SJSA1 (cell line): ENCODE measurements at places on chromosomes 1 and 21. TPM values are rescaled to one million over a fixed set of nuclear protein-coding genes. Genes with fewer than 3 reads are reported as not detected.

DNA sequence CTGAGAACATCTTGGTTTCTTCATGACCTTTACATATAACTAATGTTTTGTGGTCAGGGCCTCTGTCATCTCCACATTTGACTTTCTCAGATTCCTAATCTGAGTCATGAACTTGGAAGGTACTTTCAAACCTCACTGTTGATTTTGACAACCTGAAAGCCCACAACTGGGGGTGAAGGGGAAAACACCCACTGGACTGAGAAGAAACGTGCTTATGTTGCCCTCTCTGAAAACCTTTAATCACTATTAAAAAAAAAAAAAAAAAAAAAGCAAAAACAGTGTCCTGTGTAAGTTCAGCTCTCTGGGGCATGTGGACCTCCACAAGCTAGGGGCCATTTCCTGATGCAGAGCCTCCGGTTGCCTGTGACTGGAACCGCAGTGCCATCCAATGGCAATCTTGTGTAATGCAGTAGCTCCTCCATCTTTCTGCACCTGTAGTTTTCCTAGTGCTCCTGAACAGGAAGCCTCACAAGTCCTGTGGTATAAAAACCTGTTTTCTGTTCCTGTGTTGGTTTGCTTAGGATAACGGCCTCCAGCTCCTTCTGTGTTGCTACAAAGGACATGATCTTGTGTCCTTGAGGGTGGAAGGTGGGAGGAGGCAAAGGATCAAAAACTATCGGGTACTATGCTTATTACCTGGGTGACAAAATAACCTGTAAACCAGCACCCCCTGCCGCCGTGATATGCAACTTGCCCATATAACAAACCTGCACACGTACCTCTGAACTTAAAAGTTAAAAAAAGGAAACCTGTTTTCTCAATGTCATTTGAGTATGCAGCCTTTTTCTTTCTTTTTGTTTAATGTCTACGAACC is 124.5 kb downstream of the ZNF648 start:
- H3K4me3 ChIP-seq: no peak overlapping the region
- H3K36me3 ChIP-seq: no peaks in the 10 kb centered on the region
- peak; percentile 42 for DNase-seq
- H3K27me3 ChIP-seq: no peaks in the 10 kb centered on the region

DNA sequence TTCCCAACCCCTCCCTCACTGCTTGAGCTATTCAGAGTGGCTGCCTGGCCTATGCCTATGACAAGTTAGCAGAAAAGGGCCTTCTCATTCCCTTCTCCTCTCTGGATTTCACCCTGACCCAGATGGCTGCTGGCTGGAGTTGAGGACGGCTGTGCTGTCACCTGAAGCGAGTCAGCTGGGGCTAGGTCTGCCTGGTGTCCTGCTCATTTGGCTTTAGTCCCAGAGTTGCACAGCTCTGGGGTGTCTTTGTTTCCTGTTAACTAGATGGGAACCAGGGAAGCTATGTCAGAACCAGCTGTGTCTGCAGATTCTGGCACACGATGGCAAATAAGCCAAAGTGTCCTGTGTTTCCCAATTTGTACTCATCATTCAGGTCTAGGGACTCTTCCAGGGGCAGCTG is 52.9 kb downstream of the CNIH3 start:
- no peak overlapping the region for H3K27ac ChIP-seq
- no peaks in the 10 kb centered on the region for H3K27me3 ChIP-seq
- H3K36me3 ChIP-seq: no peaks in the 10 kb centered on the region
- DNase-seq: no peak
- no peak overlapping the region for H3K4me3 ChIP-seq

The SLC45A3 gene
- 2.0 and 2.4 TPM in 2 replicates for total RNA-seq

The SPATA17 gene
- total RNA-seq: 0.29 TPM in 1 of 2 replicates, not detected in the other

GRCh38 chr1:181119093-181119989 is 30.8 kb downstream of the IER5 start:
- H3K4me3 ChIP-seq: no peak overlapping the region
- H3K27me3 ChIP-seq: no peaks in the 10 kb centered on the region
- peak; percentile 84 for DNase-seq
- H3K4me1 ChIP-seq: peaks cover 30% of the 10 kb centered on the region
- H3K27ac ChIP-seq: peak overlapping the region; percentile 44
- H3K36me3 ChIP-seq: no peaks in the 10 kb centered on the region

DNA sequence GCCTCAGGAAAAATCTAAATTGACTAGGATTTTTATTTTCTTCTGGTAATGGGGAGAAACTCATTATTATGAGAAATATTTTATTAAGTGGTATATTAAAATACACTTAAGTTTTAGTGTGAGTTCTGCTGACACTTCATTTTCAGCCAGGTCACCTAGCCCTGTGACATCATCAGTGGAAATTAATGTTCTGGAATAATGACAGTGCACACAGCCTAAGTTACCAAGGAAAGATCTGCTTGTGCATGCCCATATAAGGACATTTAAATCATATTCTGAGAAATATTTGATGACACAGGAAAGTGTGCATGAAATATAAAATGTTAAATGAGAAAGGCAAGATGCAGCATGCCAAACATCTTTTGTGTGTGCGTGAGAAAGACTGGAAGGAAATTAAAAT is 102.0 kb downstream of the KIF14 start:
- no peak overlapping the region for H3K27ac ChIP-seq
- H3K4me3 ChIP-seq: no peak overlapping the region
- no peaks in the 10 kb centered on the region for H3K27me3 ChIP-seq
- no peaks in the 10 kb centered on the region for H3K36me3 ChIP-seq

DNA sequence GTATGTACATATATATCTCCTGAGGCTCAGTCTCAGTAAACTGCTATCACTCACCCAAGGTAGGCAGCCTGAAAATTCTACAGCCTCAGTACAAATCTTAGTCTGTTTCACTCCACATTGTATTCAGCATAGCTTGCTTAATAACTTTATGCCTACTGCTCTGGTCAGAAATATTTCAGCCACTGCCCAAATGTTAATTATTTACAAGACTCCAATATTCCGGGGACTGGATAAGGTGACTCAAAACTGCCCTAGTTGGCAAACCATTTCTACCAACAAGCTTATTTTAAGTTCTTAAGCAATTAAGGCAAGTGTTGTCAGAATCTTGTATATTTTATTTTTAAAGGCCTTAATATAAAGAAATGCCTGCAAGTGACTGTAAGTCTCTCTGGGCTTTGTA is 114.8 kb downstream of the LRRIQ3 start:
- no peaks in the 10 kb centered on the region for H3K4me1 ChIP-seq
- H3K27ac ChIP-seq: no peak overlapping the region
- H3K36me3 ChIP-seq: no peaks in the 10 kb centered on the region
- no peak overlapping the region for H3K4me3 ChIP-seq
- H3K27me3 ChIP-seq: no peaks in the 10 kb centered on the region
- no peak for DNase-seq

DNA sequence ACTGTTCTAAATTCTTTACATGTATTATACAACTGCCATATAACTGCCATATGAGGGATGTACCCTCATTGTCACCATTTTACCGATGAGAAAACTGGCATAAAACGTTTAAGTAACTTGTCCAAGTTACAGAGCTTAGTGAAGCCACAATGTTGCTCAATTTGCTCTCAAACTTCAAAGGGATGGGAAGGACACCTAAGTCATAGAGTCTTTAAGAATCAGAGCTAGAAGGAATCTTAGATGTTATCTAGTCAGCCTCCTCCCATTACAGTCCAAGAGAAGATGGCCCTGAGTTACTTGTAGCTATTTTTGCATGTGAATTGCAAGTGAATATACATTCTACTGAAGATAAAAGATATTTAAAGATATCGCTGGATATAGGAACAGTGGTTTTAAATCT is 31.7 kb downstream of the SELL start:
- peaks cover 6% of the 10 kb centered on the region; the same call in 1 of the 2 replicates for H3K27me3 ChIP-seq
- H3K36me3 ChIP-seq: no peaks in the 10 kb centered on the region
- no peak for DNase-seq
- H3K4me1 ChIP-seq: no peaks in the 10 kb centered on the region
- no peak overlapping the region for H3K4me3 ChIP-seq

DNA sequence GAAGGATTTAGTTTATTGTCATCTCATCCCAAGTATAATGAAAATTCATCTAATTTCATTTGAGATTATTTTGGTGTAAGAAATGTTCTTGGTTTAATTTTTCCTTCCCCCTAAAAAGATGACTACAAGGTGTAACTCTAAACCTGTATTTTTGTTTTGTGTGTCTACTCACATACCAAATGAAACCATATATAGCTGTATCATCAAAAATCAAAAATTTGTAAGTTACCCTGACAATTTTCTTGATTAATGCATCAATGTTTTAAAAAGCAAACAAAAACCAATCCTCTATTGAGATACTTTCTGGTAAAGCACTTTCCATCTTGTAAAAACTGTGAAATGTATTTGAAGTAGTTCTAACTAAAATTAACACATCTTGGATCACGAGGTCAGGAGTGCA is 30.8 kb downstream of the FH start:
- no peaks in the 10 kb centered on the region for H3K27me3 ChIP-seq
- H3K27ac ChIP-seq: no peak overlapping the region
- peaks cover 3% of the 10 kb centered on the region for H3K36me3 ChIP-seq
- H3K4me1 ChIP-seq: peaks cover 22% of the 10 kb centered on the region
- no peak overlapping the region for H3K4me3 ChIP-seq
- DNase-seq: no peak

GRCh38 chr1:26197301-26197700 is 6.9 kb downstream of the CATSPER4 start:
- no peak for DNase-seq
- no peak overlapping the region for H3K4me3 ChIP-seq
- H3K27me3 ChIP-seq: no peaks in the 10 kb centered on the region
- H3K4me1 ChIP-seq: no peaks in the 10 kb centered on the region
- H3K36me3 ChIP-seq: no peaks in the 10 kb centered on the region
- no peak overlapping the region for H3K27ac ChIP-seq

GRCh38 chr1:65495137-65495536 is 74.7 kb downstream of the LEPR start:
- no peak overlapping the region for H3K27ac ChIP-seq
- H3K4me3 ChIP-seq: no peak overlapping the region
- H3K36me3 ChIP-seq: no peaks in the 10 kb centered on the region
- DNase-seq: no peak

- peak; percentile 80 for DNase-seq
- H3K27me3 ChIP-seq: no peaks in the 10 kb centered on the region
- H3K4me3 ChIP-seq: peak overlapping the region; percentile 73
- H3K27ac ChIP-seq: peak overlapping the region; percentile 86
- H3K4me1 ChIP-seq: peaks cover 40% of the 10 kb centered on the region
Measured at GRCh38 chr1:153532769-153533599, 2.8 kb downstream of the S100A6 start.

The TP73 gene
- 2.2 and 3.4 TPM in 2 replicates for total RNA-seq

The TSPEAR gene
- total RNA-seq: not detected in 2 replicates

DNA sequence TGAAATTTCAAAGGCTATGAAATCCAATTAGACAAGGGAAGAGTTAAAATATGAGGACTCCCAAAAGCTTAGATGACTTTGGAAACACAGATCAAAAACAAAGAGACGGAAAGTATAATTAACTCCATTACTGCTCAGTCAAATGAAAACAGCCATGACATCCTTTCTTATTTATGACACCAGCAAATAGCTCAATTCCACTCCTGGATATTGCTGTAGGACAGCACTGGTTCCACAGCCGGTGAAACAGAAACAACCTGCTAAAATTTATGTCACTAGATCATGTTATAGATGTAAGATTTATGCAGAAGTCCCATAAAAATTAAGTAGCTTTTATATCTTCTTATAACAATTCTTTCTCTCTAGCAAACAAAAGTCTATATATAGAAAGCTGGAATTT is 65.6 kb upstream of the RRP15 start:
- peaks cover 22% of the 10 kb centered on the region for H3K27me3 ChIP-seq
- no peak overlapping the region for H3K4me3 ChIP-seq
- no peaks in the 10 kb centered on the region for H3K4me1 ChIP-seq
- no peak overlapping the region for H3K27ac ChIP-seq

DNA sequence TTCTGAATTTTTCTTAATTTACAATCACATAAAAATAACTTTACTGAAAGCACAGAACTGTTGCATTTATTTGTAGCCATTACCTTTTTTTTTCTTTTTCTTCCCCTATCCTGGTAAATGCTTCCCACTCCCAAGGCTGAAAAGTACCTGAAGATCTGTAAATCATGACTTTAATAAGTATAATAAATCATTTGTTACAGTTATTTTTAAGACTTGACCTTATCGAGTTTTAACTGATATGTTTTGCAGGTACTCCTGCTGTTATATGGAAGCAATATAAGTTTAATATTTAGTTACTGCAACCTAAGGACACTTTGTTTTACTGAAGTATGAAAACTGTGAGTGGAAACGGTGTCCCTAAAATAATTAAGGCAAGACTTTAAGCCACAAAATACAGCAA is 142.6 kb downstream of the TTLL7 start:
- H3K27me3 ChIP-seq: peaks cover 3% of the 10 kb centered on the region; the same call in 1 of the 2 replicates
- DNase-seq: no peak
- H3K36me3 ChIP-seq: no peaks in the 10 kb centered on the region
- no peak overlapping the region for H3K4me3 ChIP-seq
- no peaks in the 10 kb centered on the region for H3K4me1 ChIP-seq
- H3K27ac ChIP-seq: no peak overlapping the region

DNA sequence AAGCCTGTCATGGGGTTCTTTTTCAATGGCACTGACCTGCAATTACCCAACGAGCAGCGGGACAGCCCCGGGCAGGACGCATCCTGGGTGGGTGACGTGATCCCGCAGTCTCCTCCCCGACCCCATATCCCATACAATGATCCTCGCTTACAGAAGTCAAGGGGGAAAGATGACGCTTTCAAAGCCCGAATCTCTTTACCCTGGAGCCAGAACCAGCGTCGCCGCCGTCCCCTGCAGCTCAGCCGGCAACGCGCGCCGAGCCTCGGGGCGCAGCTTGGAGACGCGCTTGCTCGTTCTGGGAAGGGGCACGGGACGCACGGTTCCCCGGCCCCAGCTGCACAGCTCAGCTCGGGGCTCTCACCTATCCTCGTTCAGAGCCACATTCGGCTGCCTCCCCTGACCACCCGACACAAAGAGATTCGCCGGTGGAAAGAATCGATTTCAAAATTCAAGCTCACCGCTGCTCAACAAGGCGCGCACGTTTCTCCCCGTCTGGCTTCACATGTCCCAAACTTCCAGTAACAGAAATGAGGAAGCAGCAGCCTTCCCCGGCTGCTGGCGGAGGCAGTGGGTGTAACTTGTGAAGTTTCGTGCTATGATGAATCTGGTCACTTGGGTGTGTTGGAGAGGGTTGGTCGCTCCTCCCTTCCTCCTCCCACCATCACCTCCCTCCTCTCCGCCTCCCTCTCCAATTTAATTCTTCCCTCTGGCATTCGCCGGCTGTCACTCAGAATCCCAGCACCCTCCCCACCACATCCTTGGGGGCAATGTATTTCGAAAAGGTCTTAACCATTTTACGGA is at the start of gene TIAM1:
Gene TIAM1 (minus strand): TSS at position 582 of the 801 bp plus-strand sequence. CDS start 77,289 bp downstream, outside the sequence.
- peak; percentile 73 for DNase-seq
- no peak within 1 kb of the TSS for H3K27ac ChIP-seq
- H3K4me3 ChIP-seq: peak within 1 kb of the TSS; percentile 50
- peaks cover 24% of the 10 kb centered on the region for H3K4me1 ChIP-seq
- 0 out of 2 replicates have a peak, but pooled peaks cover 5% of the 10 kb centered on the region for H3K27me3 ChIP-seq

The CFAP74 gene
- not detected in 2 replicates for total RNA-seq
